ENCODE measurements at places on chromosomes 11 and 22.

DNA sequence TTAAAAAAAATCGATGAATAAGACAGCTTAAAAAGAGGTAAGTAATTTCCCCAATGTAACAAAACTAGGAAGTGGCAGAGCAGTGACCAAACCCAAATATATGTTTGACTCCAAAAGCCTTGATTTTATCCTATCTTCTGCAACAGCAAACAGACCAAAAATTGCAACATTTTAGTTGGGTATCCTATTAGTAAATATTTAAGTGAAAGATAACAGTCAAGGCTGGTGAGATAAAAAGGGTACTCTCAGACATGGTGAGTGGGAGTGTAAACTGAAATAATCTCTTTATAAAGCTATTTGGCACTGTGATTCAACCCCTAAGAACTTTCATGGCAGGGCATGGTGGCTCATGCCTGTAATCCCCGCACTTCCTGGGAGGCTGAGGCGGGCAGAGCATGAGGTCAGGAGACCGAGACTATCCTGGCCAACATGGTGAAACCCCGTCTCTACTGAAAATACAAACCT is 1.9 kb upstream of the RDX start:
- no peak for DNase-seq

DNA sequence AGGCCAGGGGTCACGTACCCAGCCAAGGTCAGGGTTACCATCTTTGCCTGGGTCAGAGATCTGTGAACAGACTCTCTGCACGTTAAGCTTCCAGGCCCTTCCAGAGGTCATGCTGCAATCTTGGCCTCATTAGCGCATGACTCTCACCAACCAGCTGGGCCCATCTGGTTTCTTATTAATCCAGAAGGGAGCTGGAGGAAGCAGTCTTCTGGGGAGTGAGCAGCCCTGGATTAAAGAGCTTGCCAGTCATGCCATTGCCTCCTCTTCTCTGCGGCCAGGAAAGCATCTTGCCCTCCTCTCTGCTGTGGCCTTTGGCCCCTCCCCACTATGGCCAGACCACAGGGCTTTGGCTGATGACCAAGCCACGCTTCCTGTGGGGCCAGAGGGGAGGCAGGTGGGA is 57.4 kb downstream of the CHST1 start:
- DNase-seq, result no peak

DNA sequence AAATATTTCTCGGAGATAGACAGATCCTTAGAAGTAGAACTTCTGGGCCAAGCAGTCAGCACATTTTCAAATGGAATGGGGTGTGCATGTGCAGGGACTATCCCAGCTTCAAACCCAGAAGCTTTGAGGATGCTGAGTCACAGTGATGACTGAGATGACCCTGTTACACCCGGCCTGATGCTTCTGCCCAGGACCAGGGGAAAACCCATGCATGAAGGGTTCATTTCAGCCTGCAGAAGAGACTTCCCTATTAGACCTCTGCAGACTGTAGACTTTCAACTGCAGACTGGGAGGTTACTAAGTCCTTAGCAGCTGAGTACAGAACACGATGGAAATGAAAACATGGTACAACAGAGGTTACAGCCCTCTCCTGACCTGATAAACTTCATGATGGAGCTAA is 3.6 kb upstream of the OR2AT4 start:
- DNase-seq, result no peak

- no peak for DNase-seq
Measured at GRCh38 chr11:11387207-11387606, 34.2 kb upstream of the CSNK2A3 start.

GRCh38 chr11:120068114-120068573 is 69.8 kb downstream of the TRIM29 start:
- no peak for DNase-seq

- peak; percentile 3 for DNase-seq
Measured at GRCh38 chr11:110069158-110069737, 23.9 kb upstream of the ZC3H12C start.

- DNase-seq, result no peak
Measured at GRCh38 chr22:27183474-27183873, 526.1 kb downstream of the MIAT start.

DNA sequence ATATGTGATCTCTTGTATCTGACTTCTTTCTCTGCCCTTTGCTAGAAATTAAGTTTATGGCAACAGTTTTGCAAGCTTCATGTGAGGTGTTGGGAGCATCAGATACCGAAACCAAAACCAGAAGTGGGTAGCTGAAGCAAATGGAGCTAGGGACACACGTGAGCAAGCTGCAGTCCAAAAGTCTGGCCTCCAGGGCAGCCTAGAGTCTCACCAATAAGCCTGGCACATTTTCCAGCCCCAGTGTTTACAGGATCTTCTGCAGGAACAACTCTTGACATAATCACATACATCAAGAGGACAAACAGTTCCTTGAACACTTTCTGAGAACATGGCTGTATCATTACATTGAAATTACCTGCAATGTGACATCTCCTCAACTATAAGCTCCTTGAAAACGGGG is 114.1 kb downstream of the LARGE1 start:
- no peak for DNase-seq

- no peak for DNase-seq
Measured at GRCh38 chr11:71154261-71154805, 98.0 kb downstream of the SHANK2 start.

- no peak for DNase-seq
Measured at GRCh38 chr11:34242037-34242625, 115.7 kb downstream of the ABTB2 start.

GRCh38 chr11:64355078-64355940 is 3.7 kb upstream of the RPS6KA4 start:
- peak; percentile 76 for DNase-seq

GRCh38 chr22:19341500-19341899 is 50.0 kb upstream of the CLTCL1 start:
- no peak for DNase-seq

DNA sequence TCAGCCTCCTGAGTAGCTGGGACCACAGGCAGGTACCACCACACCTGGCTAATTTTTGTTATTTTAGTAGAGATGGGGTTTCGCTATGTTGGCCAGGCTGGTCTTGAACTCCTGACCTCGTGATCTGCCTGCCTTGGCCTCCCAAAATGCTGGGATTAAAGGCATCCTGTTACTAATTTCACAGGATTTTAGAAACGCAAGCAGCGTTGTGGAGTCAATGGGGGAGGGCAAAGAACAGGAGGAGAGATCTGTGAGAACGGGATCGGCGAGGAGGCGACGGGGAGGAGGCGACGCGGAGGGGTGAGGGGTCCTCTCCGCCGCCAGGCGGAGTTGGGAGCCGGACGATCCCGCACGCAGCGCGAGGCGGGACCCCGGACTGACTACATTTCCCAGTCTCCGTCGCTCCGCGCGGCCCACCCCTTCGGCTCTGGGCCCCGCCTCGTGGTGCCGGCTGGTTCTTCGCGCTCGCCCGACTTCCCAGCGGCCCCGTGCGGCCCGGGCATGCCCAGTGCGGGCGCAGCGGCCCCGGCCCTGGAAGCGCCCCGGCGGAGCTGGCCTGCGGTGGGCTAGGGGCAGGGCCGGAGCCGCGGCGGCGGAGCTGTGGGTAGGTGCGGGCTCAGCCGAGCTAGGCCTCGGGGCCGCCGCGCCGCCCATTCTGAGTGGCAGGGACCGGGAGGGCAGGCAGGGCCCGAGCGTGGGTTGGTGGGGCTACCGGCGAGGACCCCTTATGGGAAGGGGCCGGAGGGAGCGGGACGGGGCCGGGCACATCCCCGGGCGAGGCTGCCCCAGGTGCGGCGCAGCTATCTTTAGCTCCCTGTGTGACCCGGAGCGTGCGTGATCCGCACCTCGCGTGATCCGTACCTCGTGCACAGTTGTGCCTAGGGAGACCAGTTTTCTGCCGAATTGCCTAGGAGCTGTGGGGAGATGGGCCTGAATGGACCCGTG is at the start of gene EI24:
Gene EI24, plus strand, starts transcription at position 508 of the 945 bp plus-strand sequence. CDS start 3,051 bp downstream, outside the sequence.
- DNase-seq, result peak; percentile 94

GRCh38 chr11:113188371-113188834 is 126.0 kb upstream of the TTC12 start:
- no peak for DNase-seq

- DNase-seq, result no peak
Measured at GRCh38 chr11:64684357-64684756, 38.6 kb downstream of the NRXN2 start.

GRCh38 chr11:46309814-46310259 is 32.4 kb downstream of the CREB3L1 start:
- no peak for DNase-seq

DNA sequence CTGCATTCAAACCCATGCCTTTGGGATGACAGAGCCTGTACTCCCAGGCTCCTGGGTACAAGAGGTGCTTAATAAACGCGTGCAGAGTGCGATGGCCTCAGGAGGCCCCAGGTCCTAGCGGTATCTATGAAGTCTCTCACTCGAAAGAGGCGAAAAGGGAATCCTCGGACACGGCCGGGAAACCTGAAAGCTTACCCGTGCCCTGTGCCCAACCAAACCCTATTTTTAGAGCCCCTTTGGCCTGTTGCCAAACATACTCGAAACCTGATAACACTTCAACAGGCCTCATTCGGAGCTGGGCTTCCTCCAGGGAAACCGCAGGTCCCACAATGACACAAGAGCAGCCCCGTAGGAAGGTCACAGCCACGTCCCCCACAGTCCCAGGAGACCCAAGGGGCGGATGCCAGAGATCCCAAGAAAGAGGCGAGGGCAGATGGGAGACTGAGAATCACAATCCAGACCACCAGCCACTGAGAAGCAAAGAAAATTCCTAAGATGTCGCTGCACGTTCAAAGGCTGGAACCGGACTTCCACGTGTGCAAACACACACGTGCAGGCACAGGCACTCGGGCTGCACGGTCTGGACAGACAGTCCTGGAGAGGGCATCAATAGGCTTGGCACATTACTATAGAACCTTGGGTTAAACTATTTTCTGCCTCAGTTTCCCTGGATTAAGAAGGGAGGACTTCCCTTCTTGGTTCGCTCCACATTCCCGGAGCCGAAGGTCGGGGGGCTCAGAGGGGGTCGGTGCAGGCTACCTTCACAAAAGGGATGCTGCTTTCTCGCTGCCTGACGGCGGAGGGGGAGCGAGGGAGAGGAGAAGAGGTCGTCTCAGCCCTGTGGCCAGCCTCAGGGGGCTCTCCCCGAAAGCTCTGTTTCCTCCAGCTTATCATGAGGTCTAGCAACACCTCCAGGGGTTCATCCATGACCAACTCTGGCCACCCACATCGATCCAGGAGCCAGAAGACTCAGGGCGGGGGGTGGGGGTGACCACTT is 8.2 kb downstream of the PDGFB start:
- no peak for DNase-seq

DNA sequence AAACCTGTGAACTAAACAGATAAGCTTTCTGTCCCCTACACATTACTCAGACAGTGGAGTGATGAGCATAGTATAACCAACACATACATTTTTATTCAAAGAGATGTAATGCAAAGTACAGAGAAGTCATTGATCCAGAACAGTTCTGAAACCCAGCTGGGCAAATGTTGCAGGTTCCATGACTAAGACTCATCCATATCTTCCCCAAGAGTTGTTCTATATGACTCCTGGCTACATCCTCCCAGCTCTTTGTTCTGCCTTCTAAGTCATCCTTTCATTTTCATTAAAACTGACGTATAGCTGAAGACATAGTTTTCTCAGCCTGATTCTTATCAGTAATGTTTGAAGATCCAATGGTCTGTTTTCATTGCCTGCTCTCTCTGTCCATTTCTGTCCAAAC is 47.3 kb downstream of the PLAAT5 start:
- no peak for DNase-seq

- DNase-seq, result no peak
Measured at GRCh38 chr11:8531312-8531711, 62.7 kb downstream of the STK33 start.

DNA sequence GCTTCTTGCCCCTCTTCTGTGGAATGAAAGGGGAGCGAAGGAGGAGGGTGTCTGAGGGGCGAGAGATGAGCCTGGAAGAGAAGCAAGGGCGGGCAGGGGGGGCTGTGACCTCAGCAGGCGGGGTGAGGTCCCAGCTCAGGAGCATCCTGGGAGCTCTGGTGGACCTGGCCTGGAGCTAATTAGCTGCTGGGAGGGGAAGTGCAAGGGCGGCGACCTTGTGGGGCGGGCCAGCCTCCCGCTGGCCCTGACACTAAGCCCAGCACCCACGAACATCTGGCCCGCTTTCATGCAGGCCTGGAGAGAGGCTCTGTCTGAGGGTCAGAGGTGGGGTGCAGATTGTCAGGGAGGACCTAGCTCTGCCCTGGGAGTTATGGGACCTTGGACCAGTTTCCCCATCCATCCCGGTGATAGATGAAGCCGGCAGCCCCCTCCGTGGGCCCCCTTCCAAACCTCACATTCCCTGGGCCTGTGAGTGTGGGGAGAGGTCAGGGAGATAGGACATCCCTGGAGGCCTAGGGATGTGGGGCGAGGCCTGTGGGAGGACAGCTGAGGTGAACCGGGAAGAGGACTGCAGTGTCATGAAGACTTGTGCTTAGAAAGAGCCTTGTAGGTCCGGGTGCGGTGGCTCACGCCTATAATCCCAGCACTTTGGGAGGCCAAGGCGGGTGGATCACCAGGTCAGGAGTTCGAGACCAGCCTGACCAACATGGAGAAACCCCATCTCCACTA is 28.5 kb upstream of the CD82 start:
- no peak for DNase-seq

DNA sequence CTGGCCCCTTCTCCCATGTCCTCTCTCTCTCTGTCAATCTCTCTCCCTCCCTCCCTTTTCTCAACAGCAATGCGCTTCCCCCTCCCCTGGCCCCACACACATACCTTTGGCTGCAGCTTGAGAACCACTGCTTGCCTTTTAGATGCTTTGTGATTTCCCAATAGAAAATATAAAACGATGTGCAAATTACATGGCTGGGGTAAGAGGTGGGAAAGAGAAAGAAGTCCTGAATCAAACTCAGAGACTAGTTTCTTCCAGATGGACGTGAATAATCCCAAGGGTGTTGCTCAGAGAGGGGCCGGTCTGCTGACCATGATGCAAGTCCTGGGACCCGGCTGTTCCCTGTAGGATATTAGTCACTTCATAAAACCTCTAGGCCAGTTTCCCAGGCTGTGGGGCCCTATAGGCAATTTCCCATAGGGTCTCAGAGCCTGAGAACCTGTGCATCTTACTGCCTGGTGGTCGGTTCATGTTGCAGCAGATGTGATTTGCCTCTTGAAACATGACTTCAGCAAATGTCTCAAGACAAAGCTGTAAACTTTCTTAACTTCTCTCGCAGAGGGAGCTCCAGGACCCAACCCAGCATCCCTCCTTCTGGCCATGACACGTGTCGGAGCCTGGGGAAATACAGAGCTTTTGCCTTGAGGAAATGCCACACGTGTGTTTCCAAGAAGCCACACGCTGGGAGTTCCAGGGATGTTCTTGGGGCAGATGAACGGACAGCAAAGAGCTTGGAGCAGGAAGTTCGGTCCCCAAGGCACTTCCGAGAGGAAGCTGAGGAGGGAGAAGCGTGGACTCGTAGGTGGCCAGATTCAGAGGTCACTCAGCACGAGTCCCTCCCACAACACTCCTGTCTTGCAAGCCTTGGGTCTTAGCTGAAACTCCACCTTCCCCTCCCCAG is 34.5 kb upstream of the ETS1 start:
- no peak for DNase-seq

DNA sequence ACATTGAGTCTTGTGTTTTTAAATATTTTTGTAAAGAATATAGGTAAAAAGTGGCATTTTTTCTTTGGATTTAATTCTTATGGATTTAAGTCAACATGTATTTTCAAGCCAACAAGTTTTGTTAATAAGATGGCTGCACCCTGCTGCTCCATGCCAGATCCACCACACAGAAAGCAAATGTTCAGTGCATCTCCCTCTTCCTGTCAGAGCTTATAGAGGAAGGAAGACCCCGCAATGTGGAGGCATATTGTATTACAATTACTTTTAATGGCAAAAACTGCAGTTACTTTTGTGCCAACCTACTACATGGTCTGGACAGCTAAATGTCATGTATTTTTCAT is 333 bp upstream of the CD3E start:
- no peak for DNase-seq

All from midbrain (tissue), 1 donor.